ENCODE measurements at places on chromosomes 13 and 19.

GRCh38 chr19:41563854-41564514, 12.0 kb upstream of the CEACAM21 start:
- peak; percentile 46 for DNase-seq

GRCh38 chr13:77172650-77173049, 145.7 kb upstream of the FBXL3 start:
- no peak for DNase-seq

DNA sequence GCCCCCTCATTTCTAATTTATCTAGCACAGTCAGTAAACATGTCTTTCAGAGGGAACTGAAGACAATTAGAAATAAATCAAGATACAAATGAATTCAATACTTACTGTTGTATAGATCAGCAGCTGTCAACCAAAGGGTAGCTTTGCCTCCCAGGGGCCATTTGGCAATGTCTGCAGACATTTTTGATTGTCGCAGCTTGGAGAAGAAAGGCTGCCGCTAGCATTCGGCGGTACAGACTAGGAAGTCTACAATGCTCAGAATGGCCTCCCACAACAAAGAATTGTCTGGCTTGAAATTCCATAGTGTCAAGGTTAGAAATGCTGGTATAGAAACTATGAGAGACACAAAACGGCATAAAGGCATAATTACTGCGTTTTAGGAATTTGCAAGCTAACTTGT, 91.6 kb downstream of the RGCC start:
- DNase-seq = no peak

DNA sequence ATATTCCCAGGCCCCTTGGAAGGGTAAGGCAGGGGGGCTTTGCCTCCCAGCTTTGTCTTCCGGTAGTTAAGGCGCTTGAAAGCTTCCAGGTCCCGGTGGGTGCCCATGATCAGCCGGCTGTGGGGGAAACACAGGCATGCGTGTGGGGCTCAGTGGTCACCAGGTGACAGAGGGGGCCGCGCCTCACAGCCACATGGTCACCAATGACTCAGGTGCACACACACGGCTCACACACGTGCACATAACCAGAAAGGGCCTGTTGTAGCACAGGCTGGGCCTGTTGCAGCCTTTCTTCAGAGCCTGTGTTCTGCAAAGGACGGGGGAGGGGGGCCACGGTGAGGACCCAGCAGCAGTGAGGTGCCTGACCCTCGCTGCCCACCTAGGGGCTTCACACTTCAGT, 5.9 kb downstream of the NANOS3 start:
- no peak for DNase-seq

GRCh38 chr13:30846311-30846710, 59.8 kb upstream of the MEDAG start:
- no peak for DNase-seq

DNA sequence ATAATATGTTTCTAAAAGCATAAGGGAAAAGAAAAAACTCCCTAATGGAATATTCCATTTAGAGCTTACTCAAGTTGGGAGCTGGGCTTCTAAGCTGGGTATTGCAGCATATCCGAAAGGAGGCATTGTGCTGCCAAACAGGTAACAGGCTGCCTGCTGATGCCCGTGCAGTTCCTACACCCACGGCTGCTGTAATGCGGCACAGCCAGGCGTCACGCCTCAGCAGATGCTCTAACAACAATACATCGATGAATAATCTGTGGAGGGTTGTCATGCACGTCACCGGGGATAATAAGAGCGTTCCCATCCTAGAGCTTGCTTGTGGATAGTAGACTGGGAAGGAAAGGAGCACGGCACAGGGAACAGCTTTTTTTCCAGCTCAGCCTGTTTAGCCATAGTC, 1582.1 kb upstream of the SLC10A2 start:
- DNase-seq = no peak

DNA sequence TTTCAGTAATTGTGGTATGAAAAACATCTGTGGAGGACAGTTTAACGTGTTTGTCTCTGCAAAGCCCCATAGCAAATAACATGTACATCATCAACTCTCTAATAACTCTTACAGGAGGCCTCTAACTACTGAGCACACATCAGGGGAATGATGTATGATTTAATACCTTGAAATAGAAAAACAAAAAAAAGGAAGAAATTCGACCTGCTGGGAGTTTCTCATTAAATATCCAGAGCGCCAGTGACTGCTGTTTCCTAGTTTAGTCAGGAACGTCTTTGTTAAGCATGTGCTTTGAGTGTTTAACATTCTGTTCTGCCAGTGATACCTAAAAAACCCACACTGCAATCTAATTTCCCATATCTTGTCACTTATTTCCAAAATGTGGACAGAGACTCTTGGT, 235.4 kb downstream of the PCDH20 start:
- DNase-seq = no peak

DNA sequence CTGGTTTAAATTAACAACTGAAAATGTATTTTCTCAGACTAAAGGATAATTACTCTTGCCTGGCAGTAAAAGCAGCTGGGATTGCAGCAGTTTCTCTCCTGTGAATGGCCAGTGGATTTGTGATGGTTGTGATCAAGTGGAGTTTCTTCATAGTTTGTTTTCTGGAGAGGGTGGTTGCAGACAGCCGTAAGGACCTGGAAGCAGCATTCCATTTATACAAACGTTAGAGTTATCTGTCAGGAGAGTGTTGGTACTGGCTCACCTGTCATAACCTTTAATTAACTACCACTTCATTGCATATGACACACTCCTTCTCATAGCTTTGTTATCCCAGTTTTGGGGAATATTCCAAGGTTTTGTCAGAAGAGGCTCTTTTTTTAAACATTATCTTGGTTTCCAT, 258.4 kb upstream of the SLC10A2 start:
- no peak for DNase-seq

GRCh38 chr13:113917096-113917495, 53.2 kb upstream of the GAS6 start:
- DNase-seq = no peak

DNA sequence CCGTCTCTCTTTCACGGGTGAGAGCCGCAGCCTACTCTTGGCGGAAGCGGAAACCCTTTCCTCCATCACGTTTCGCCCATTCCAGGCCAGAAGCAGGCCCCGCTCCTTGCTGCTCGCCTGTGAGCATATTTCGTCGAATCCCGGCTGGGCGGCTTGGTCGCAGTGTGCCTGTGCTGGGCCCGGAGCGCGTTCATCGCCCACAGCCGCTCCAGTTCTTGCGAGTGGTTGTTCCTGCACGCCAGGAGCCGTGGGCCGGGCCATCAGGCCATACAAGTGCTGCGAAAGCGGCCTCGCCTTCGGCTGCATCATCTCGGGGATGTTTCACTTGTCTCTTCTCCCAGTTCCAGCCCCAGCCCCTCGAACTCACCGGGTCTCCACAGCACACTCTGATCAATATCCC, 65.0 kb downstream of the ZNF627 start:
- no peak for DNase-seq

GRCh38 chr13:89822467-89822866, 1525.0 kb upstream of the MIR17HG start:
- no peak for DNase-seq
